GM23248 (cell line): ENCODE measurements at places on chromosomes 6 and 20.

DNA sequence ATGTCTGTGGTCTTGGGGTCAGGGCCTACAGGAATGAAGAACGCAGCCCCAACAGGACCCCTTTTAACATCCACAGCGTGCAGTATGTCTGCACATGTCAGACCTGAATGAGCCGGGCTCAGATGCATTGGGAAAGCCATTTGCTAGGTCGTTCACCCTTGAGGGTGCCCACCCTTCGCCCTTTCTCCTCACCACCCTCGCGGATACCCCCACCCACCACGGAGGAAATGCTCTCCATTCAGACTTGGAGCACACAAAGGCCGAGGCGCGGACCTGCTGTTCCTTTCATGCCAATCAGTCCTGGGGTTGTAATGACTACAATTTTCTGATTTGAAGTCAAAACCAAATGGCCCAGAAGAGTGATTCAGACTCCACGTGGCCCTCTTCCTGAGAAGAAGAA lies 62.7 kb downstream of the EDN3 start:
- no peak for DNase-seq

GRCh38 chr6:43953794-43954310 lies 173.4 kb downstream of the MRPL14 start:
- peak; percentile 44 for DNase-seq

- no peak for DNase-seq
Measured at GRCh38 chr6:1868561-1869261, 259.0 kb downstream of the FOXC1 start.

DNA sequence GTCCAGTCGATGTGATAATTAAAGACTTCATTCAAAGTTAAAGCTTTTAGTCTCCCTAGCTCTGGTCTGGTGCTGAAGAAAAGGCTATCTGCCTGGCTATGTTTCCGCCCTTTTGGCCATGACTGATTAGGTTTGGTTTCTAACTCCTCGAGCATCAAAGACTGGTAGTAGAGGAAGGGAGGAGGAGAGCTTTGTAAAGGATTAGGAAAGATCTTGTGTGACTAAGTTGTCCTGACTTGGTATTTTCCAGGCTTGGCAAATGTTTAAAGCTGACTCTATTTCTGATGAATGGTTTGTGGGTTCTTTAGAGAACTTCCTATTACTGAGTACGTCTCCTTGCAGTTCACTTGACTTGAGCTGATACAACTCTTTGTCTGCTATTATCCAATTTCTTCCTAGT lies 312.9 kb downstream of the GJA1 start:
- DNase-seq: peak; percentile 89
